ENCODE measurements at places on chromosomes 1 and 21. TPM values are rescaled to one million over a fixed set of nuclear protein-coding genes. Genes with fewer than 3 reads are reported as not detected.

CNKSR1 gene
- 3.3 TPM for total RNA-seq

SAMD13 gene
- 5.3 TPM for total RNA-seq

- no peak for DNase-seq
Observed at GRCh38 chr1:55575571-55576279, 360.6 kb upstream of the USP24 start.

GRCh38 chr1:156559797-156560385 lies 12.5 kb downstream of the IQGAP3 start:
- DNase-seq, result no peak

GRCh38 chr1:2053784-2054376 lies 3.7 kb downstream of the PRKCZ start:
- no peak for DNase-seq

- DNase-seq, result no peak
Observed at GRCh38 chr1:232697187-232697822, 67.4 kb upstream of the SIPA1L2 start.
